T47D (cell line): ENCODE measurements at places on chromosomes 4 and X.

DNA sequence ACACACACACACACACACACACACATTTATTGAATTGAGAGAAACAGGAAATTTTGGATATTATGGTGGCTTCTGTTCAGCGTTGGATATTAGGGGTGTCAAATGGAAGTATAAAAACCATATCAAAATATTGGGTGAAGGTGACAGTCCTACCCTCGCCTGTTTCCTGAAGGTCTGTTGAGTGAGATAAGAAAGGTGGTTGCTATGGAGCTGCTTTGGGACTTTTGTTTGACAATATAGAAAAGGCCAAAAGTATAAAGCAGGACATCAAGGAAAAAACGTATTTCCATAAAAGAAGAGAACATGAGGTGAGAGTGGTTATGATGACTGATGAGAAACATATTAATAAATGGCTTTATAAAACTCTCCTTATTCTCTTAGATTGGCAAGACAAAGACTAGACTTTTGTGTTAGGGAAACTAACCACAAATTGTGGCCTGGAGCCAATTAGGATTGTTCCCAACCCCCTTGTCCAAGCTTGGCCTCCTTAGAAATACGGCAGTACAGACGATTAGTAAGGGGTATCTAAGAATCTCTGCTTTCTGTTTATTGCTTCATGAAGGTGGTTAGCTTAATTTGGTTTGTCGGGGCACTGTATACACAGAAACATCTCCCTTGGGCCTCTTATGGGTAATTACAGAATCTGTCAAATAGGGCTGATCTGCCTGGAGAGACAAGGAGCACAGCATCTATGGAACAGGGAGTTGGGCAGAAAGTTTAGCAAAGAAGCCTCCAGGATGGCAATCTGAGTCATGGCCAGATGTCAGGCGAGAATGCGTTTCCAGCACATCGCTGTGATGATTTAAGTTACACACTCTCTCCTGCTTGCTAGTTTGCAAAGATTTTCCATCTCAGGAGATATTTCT, 198.0 kb downstream of the CBR4 start:
- no peak for DNase-seq

DNA sequence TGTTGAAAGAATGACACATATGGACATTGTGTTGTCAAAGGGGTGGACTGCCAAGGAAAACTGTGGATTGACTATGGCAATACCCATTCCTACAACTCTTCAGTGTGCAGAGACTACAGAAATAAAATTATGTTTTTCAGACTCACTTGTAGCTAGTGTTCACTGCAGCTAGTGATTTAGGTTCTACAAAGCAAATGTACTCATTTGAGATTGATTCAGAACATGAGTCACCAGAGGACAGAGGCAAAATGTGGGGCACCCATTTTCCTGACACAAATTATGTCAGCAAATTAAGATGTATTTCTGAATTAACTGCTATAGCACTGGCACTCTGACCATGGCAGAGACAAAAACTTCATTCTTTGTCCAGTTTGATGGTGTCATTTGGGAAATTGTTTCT, 40.7 kb downstream of the SPCS3 start:
- no peak for DNase-seq

DNA sequence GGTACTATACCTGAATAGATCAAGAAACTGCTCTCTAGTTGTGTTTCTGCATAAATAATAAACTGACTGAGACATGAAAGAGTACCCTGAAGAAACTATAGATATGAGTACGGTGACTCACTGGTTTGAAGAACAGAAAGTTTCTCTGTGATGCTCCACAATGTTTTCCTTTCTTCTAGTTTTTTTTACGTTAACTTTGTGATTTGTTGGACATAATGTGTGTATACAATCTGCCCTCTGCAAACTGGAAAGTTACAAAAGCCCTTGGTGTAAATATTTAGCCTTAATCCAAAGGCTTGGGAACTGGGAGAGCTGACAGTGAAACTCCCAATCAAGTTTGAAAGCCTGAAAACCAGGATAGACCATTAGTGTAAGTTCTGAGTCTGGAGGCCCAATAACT, 31.6 kb upstream of the PAPSS1 start:
- DNase-seq = no peak

GRCh38 chr4:93894995-93895394, 66.4 kb downstream of the ATOH1 start:
- no peak for DNase-seq

DNA sequence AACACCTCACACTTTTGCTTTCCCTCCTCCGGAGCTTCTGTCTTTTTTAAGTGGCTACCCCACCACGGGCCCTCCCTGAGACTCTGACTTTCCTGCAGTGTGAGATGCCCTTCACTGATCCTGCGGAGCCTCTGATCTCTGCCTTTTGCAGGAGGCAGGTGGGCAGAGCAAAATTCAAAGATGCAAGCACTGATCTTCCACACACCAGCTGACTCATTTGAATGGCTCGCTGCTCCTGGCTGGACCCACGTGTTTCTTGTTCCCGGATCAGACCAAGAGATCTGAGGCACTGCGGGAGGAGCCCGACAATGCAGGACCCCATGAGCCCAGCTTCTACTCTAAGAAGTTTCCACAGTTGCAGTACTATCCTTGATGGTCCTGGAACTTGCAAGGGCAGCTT, 1607.9 kb upstream of the TENM3 start:
- no peak for DNase-seq

GRCh38 chr4:143514497-143514896, 995 bp downstream of the SMARCA5 start:
- peak; percentile 23 for DNase-seq

GRCh38 chr4:144295286-144295995, 154.9 kb upstream of the GYPA start:
- no peak for DNase-seq

DNA sequence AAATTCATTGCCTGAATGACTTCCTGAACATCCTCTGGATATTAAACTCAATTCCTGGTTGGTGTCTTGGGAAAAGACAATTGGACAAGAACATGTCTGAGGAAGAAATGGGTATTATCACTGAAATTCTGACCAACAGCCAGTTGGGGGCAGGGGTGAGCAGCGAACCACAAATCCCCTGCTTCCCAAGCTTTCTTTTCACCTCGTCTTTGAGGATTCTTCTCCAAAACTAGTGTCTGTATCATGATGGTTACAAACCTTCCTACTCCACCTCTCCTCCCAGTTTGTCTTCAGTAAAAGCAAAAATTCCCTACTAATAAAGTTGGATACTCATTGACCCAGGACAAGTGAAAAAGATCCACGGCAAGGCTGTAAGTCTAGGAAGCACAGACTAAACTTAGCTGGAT, 48.3 kb upstream of the WDR1 start:
- no peak for DNase-seq

DNA sequence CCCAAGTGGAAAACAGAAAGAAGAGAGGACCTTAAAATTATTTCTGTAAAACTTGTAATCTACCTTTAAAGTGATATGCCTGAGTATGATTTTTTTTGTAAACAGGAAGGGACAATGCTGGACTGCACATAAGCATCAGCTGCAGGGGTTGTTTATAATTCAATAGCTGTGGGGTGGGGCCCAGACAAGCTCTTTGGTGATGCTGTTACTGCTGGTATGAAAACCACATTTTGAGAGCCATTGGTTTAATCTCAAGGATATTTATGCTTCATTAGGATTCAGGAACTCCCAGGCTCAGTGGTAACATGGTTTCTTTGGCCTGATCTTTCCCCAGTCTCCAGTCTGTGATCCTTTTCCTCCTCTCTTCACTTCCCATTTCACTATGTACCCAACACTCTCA, 34.3 kb upstream of the GRPR start:
- DNase-seq = no peak

DNA sequence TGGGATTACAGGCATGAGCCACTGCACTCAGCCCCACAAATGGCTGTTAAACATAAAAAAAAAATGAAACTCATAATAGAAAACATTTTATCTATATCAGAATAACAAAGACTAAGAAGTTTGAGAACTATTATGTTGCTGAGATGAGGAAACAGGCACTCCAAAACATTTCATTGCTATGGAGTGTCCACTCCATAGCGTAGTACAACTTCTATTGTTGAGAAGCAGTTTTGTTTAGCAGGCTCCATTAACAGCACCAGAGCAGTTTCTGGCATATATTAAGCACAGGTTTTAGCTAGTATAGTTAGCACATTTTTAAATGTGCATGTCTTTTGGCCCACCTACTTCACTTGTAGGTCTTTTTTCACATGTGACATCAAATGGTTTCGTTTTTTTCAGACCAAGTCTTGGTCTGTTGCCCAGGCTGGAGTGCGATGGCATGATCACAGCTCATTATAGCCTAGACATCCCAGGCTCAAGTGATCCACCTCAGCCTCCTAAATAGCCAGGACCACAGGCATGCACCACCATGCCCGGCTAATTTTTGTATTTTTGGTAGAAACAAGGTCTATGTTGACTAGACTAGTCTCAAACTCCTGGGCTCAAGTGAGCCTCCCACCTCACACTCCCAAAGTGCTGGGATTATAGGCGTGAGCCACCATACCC, 5.8 kb downstream of the HMGB2 start:
- DNase-seq = no peak

DNA sequence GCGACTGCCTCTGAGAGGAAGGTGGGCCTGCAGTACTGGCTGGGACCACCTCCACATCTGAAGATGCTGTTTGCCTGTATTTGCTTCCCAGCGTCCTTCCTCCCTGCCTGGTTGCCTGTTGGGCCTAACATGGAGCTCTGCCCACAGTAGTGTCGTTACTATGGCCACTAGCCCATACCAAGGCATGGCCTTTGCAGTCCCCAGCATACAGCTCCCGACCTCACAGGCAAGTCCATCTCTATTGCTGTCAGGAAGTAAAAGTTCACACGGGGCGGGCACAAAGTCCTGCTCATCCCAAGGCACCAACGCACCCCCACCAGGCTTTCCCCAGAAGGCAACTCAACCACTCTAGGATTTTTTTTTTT, 71.6 kb downstream of the MAML3 start:
- no peak for DNase-seq
